ENCODE measurements at places on chromosomes 2 and 18. TPM values are rescaled to one million over a fixed set of nuclear protein-coding genes. Genes with fewer than 3 reads are reported as not detected.

The PSTPIP2 gene
- 7.5 TPM for total RNA-seq

The HOXD1 gene
- 0.89 TPM for total RNA-seq

The NYAP2 gene
- total RNA-seq, result not detected

The PLEK gene
- 1.1 TPM for total RNA-seq

The UPP2 gene
- not detected for total RNA-seq

The POTEF gene
- total RNA-seq, result not detected

The STEAP3 gene
- total RNA-seq, result 19.9 TPM

The CDK15 gene
- 0.97 TPM for total RNA-seq

The SLC9A4 gene
- 0.24 TPM for total RNA-seq

The MC4R gene
- total RNA-seq, result not detected

The WNT10A gene
- 20.7 TPM for total RNA-seq

The PLGLB1 gene
- not detected for total RNA-seq

The SMC6 gene
- 27.7 TPM for total RNA-seq

The MARCO gene
- total RNA-seq, result 0.68 TPM

The CCDC74B gene
- 0.96 TPM for total RNA-seq

The CHST9 gene
- 0.39 TPM for total RNA-seq

The SCYGR2 gene
- 15.5 TPM for total RNA-seq

The RMDN2 gene
- total RNA-seq, result 6.3 TPM

The HS6ST1 gene
- total RNA-seq, result 64.3 TPM

The C1QL2 gene
- total RNA-seq, result not detected

The COBLL1 gene
- total RNA-seq, result 58.6 TPM

The UGT1A8 gene
- 0.47 TPM for total RNA-seq
